Nasal cavity respiratory epithelium epithelial cell of viscerocranial mucosa (primary cell): ENCODE measurements at places on chromosomes 7 and 10. TPM values are rescaled to one million over a fixed set of nuclear protein-coding genes. Genes with fewer than 3 reads are reported as not detected.

Gene SDK1
- total RNA-seq, result 0.34 and 4.2 TPM in 2 replicates

Gene STAG3
- total RNA-seq, result 0.07 and 0.34 TPM in 2 replicates

Gene SPDYE9
- not detected in 2 replicates for total RNA-seq

Gene NEUROG3
- not detected in 2 replicates for total RNA-seq

Gene HYAL4
- total RNA-seq, result under 0.01 and 0.14 TPM in 2 replicates

Gene CDHR3
- total RNA-seq, result 0.34 and 1.9 TPM in 2 replicates

Gene SEMA3A
- 25.4 and 35.9 TPM in 2 replicates for total RNA-seq

Gene TAS2R38
- not detected in 2 replicates for total RNA-seq

Gene SLC26A5
- total RNA-seq, result not detected in 2 replicates

Gene KEL
- total RNA-seq, result 0.28 TPM in 1 of 2 replicates, not detected in the other

Gene CYP2C19
- 0.50 TPM in 1 of 2 replicates, not detected in the other for total RNA-seq

Gene PKD1L1
- total RNA-seq, result under 0.01 and 0.14 TPM in 2 replicates

Gene MACC1
- 38.3 and 59.4 TPM in 2 replicates for total RNA-seq

Gene FAM25A
- 342 TPM in 1 of 2 replicates, not detected in the other for total RNA-seq

Gene TAS2R40
- total RNA-seq, result not detected in 2 replicates

Gene ACHE
- under 0.01 and 0.28 TPM in 2 replicates for total RNA-seq

Gene PIP
- total RNA-seq, result 9.5 TPM in 1 of 2 replicates, not detected in the other

Gene ADCY1
- 0.68 and 5.1 TPM in 2 replicates for total RNA-seq

Gene KIAA1549
- under 0.01 and 2.2 TPM in 2 replicates for total RNA-seq

Gene SHTN1
- 3.1 and 5.1 TPM in 2 replicates for total RNA-seq

Gene STK31
- total RNA-seq, result under 0.01 and 0.07 TPM in 2 replicates

Gene GIMAP2
- total RNA-seq, result 0.21 TPM in 1 of 2 replicates, not detected in the other

Gene GNGT1
- not detected in 2 replicates for total RNA-seq

Gene ST8SIA6
- 0.85 and 1.4 TPM in 2 replicates for total RNA-seq

Gene SPAM1
- total RNA-seq, result not detected in 2 replicates

Gene FKBP9
- total RNA-seq, result 315 and 403 TPM in 2 replicates

Gene MOGAT3
- total RNA-seq, result not detected in 2 replicates

Gene MMP21
- total RNA-seq, result not detected in 2 replicates

Gene ADAM12
- 0.28 TPM in 1 of 2 replicates, not detected in the other for total RNA-seq

Gene UNCX
- total RNA-seq, result not detected in 2 replicates

Gene TCF7L2
- 1.0 and 3.1 TPM in 2 replicates for total RNA-seq

Gene GAD2
- not detected in 2 replicates for total RNA-seq

Gene CALML5
- total RNA-seq, result 2.3 and 2.7 TPM in 2 replicates

Gene ITGA8
- not detected in 2 replicates for total RNA-seq

Gene GIMAP5
- not detected in 2 replicates for total RNA-seq

Gene AGAP5
- 1.7 and 3.7 TPM in 2 replicates for total RNA-seq
